ENCODE measurements at places on chromosomes 7 and 10. TPM values are rescaled to one million over a fixed set of nuclear protein-coding genes. Genes with fewer than 3 reads are reported as not detected.

ZNF789 gene
- total RNA-seq: 19.4 TPM

- H3K27ac ChIP-seq: no peak within 1 kb of the TSS
- DNase-seq: peak; percentile 64
- no peaks in the 10 kb centered on the region for H3K36me3 ChIP-seq
- H3K4me1 ChIP-seq: peaks cover 38% of the 10 kb centered on the region
- H3K27me3 ChIP-seq: peaks cover 51% of the 10 kb centered on the region
- H3K4me3 ChIP-seq: peak within 1 kb of the TSS; percentile 74
Measured at GRCh38 chr10:95290461-95291364, at the start of gene PDLIM1. PDLIM1 (minus strand) TSS chr10:95291003; CDS start chr10:95290915, 88 bp downstream.

GRCh38 chr7:139776486-139777132 lies 1.2 kb downstream of the HIPK2 start:
- peaks cover 49% of the 10 kb centered on the region for H3K4me1 ChIP-seq
- H3K36me3 ChIP-seq: peaks cover 20% of the 10 kb centered on the region
- H3K4me3 ChIP-seq: peak overlapping the region; percentile 98
- peaks cover 21% of the 10 kb centered on the region for H3K27me3 ChIP-seq

DNA sequence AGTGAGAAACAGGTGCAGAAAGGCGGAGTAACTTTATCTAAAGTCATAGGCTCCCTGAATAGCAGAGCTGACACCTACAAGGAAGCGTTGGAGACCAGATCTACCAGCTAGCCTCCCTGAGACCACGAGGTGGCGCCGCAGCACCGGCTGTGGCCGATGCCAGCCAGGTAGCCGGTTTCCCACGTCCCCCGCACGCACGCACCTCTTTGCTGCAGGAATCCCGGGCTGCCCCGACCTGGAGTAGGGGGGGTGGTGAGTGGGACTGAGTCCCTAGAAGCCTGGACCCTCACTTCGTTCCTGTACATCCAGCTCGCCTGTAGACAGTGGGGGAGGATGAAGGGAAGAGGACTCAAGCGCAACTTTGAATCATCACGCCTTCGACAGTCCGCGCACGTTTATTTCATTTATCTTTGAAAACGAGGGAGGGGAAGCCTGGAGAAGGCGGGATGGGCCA lies 3.7 kb downstream of the ELOVL3 start:
- peak overlapping the region; percentile 73 for H3K4me3 ChIP-seq
- peaks cover 59% of the 10 kb centered on the region for H3K27me3 ChIP-seq
- H3K4me1 ChIP-seq: peaks cover 29% of the 10 kb centered on the region
- no peak overlapping the region for H3K27ac ChIP-seq

DNA sequence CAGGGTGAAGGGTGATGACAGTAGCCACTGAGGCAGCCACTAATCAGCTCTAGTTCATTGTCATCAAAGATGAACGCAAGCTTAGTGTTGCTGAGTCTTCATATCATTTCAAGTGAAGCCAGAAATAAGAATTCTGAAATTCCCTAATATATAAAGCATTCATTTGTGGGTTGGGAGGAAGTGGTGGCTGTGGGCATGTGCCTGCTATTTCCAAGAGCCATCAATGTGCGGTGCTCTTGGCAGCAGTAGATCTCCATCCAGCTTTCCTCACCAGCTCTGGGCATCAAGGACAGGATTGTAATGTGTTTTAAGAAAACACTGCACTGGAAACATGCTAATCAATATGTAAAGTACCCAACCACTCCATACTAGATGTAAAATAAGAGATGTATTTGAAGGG lies 202.5 kb upstream of the AHR start:
- H3K4me3 ChIP-seq: no peak overlapping the region
- no peak overlapping the region for H3K27ac ChIP-seq
- H3K4me1 ChIP-seq: no peaks in the 10 kb centered on the region
- DNase-seq: no peak
- H3K27me3 ChIP-seq: no peaks in the 10 kb centered on the region

DNA sequence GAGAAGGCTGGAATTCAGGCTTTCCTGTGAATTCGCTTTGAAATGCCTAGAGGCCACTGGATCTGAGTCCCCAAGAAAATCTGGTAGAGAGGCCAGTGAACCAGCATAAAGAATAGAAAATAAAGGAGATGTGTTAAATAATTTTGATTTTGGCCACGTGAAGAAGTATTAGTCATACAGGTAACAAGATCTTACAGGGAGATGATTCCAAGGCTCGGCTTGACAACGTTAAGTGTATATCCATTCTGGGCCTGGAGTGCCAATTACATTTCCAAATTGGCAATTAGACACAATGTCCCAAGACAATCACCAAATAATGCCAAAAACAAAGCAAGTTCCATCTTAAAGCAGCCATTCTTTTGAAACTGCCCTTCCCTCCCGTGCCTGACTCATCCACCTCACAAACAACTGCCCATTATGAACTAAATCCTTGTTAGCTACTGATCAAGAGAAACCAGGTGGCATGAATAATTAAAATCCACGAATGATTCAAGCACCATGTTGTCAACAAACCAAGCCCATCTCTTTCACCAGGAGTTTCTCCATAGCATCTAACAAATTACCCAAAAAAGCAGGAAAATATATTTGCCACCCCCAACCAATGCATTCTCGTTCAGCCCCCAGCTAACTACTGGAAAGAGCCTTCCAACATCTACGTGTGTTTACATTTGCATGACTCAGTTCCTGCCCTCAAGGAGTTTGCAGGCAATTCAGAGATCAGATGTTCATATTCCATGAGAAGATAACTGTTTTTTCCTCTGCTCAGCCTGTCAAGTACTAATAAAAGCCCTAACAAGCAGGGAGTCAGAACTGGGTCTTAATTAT lies 8.5 kb downstream of the KCNMA1 start:
- no peak overlapping the region for H3K27ac ChIP-seq
- DNase-seq: no peak
- H3K36me3 ChIP-seq: no peaks in the 10 kb centered on the region
- peaks cover 10% of the 10 kb centered on the region for H3K27me3 ChIP-seq
- H3K4me3 ChIP-seq: no peak overlapping the region
- H3K4me1 ChIP-seq: no peaks in the 10 kb centered on the region

MRLN gene
- total RNA-seq: not detected

GRCh38 chr7:81573932-81574331 lies 195.9 kb downstream of the HGF start:
- no peaks in the 10 kb centered on the region for H3K4me1 ChIP-seq
- no peaks in the 10 kb centered on the region for H3K36me3 ChIP-seq
- DNase-seq: no peak
- H3K4me3 ChIP-seq: no peak overlapping the region
- H3K27ac ChIP-seq: no peak overlapping the region

GRCh38 chr7:94176694-94177200 lies 172.6 kb upstream of the BET1 start:
- no peak overlapping the region for H3K4me3 ChIP-seq
- no peaks in the 10 kb centered on the region for H3K36me3 ChIP-seq
- no peak for DNase-seq
- no peaks in the 10 kb centered on the region for H3K27me3 ChIP-seq
- H3K27ac ChIP-seq: no peak overlapping the region

FAM25C gene
- not detected for total RNA-seq

- H3K4me3 ChIP-seq: no peak overlapping the region
- H3K4me1 ChIP-seq: peaks cover 38% of the 10 kb centered on the region
- peaks cover 88% of the 10 kb centered on the region for H3K36me3 ChIP-seq
- DNase-seq: no peak
- H3K27me3 ChIP-seq: no peaks in the 10 kb centered on the region
- no peak overlapping the region for H3K27ac ChIP-seq
Measured at GRCh38 chr10:11272915-11273389, 255.3 kb downstream of the CELF2 start.

DNA sequence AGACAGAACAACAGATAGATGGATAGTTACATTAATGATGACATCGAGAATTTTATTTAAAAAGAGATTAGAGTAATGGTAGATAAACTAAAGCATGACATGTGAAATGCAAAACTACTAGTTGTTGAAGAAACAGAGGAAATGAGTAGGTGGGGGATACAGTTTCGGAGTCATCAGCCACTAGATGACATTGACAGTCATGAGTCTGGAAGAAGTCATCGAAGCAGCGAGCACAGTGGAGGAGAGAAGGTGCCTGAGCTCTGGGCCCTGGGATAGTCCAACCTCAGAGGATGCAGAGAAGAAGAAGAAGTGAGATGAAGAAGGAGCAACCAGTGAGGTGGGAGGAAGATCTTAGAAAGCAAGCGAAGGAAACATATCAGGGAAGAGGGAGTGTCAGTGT lies 20.2 kb upstream of the SEC61A2 start:
- peaks cover 40% of the 10 kb centered on the region for H3K36me3 ChIP-seq
- H3K27ac ChIP-seq: no peak overlapping the region
- peaks cover 16% of the 10 kb centered on the region for H3K4me1 ChIP-seq
- no peak for DNase-seq
- H3K4me3 ChIP-seq: no peak overlapping the region

SRGN gene
- 468 TPM for total RNA-seq

DNAJC12 gene
- total RNA-seq: 6.1 TPM

DNA sequence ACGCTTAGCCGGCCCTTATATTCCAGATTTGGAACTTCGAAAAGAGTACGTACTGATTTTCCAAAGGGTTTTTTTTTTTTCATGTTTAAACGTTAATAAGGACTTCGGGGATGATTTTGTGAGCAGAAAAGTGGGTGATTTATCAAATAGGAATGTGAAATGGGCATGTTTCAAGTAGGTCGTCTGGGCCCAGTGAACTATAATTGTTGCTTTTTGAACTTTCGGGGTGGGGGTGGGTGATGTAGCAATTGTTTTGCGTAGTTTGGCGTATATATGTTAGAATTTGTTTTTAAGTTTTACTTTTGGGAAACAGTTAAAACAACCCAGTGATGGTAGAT lies 299 bp upstream of the PBLD start:
- no peak for DNase-seq
- H3K27me3 ChIP-seq: no peaks in the 10 kb centered on the region
- peaks cover 53% of the 10 kb centered on the region for H3K36me3 ChIP-seq
- H3K4me3 ChIP-seq: peak overlapping the region; percentile 100
- peak overlapping the region; percentile 100 for H3K27ac ChIP-seq

DNA sequence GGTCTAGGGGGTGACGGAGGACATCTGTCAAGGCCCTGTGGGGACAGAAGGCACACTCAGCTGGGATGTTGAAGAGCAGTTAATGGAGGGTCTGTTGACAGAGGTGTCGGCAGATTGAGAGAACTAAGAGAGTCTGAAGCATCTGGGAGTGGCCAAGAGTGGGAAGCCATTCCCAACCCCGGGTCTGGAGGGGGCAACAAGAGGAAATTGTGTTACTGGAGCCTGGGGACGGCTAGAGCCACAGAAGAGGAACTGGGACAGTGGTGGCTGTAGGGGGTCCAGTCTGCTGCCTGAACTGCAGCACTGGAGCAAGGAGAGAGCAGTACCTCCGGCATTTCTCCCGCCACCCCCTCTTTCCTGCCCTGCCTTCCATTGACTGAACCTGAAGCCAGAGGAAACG lies 136.6 kb downstream of the CHN2 start:
- no peak for DNase-seq
- peaks cover 4% of the 10 kb centered on the region for H3K27me3 ChIP-seq
- H3K27ac ChIP-seq: no peak overlapping the region
- peaks cover 3% of the 10 kb centered on the region for H3K4me1 ChIP-seq

DNA sequence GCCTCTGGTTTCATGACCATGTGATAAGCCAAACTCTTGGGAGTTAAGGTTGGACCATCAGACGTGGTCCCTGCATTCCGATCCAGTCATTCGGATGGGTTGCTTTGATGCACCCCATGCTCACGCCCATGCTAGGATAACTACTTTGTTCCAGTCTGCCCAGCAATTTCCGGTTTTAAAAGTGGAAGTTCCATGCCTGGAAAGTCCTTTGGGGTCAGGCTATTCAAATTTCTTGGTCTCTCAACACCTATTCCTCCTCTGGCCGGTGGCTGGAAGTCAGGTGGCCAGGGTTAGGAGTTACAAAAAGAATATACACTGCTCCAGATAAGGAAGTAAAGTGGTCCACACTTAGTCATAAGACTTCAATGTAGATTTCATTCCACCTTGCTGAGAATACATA lies 37.7 kb upstream of the HABP2 start:
- no peak overlapping the region for H3K27ac ChIP-seq

GRCh38 chr7:42222125-42222524 lies 14.9 kb downstream of the GLI3 start:
- no peak for DNase-seq
- no peaks in the 10 kb centered on the region for H3K36me3 ChIP-seq
- H3K4me1 ChIP-seq: no peaks in the 10 kb centered on the region
- H3K4me3 ChIP-seq: no peak overlapping the region

GDF10 gene
- not detected for total RNA-seq

DNA sequence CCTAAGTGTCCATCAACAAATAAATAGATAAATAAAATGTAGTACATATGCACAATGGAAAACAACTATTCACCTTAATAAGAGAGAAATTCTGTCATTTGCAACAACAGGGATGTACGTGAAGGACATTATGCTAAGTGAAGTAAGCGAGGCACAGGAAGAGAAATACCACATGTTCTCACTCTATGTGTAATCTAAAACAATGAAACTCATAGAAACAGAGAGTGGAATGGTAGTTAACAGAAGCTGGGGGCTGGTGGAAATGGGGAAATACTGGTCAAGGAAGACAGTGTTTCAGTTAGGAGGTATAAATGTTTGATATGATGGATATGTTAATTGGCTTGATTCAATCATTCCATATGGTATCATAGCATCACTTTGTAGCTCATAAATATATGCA lies 43.1 kb downstream of the ARL4A start:
- H3K4me3 ChIP-seq: no peak overlapping the region
- peaks cover 31% of the 10 kb centered on the region for H3K4me1 ChIP-seq
- no peaks in the 10 kb centered on the region for H3K36me3 ChIP-seq
- DNase-seq: no peak
- H3K27me3 ChIP-seq: no peaks in the 10 kb centered on the region

DRGX gene
- total RNA-seq: not detected

DNA sequence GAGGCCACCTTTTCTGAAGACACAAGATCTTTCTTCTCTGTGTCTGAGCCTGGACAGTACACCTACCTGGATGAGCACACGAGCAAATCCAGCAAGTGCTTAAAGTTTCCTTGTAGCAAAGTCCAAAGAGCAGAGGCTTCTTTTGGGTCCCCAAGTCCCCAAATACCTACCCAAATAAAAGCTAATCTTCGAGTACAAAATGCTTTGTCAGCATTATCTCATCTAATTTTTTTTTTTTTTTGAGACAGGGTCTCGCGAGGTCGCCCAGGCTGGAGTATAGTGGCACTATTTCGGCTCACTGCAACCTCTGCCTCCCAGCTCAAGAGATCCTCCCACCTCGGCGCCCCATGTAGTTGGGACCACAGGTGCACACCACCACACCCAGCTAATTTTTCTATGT lies 24.6 kb downstream of the MYOF start:
- no peak overlapping the region for H3K4me3 ChIP-seq
- H3K27ac ChIP-seq: no peak overlapping the region
- peaks cover 3% of the 10 kb centered on the region for H3K36me3 ChIP-seq

ERCC6 gene
- 29.2 TPM for total RNA-seq

TMEM184A gene
- not detected for total RNA-seq

DNA sequence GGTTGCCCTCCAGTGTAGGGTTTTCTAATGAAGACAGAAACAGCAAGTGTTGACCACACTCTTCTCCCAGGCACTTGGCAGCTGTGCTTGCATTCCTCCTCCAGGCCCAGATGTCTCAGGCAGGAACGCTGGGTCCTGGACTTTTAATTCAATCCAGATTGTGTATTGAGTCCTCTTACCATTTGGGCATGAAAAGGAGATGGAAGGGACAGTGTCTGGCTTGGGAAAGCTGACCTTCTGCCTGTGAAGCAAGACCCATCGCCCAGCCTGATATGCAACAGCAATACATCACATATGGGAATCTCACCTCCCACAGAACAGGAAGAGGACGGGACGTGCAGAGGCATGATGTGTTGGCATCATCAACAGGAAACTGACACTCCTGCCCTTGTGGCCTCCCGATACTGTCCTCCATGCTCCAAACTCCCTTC lies 174.4 kb upstream of the LYZL2 start:
- H3K36me3 ChIP-seq: no peaks in the 10 kb centered on the region
- no peak overlapping the region for H3K27ac ChIP-seq
- H3K27me3 ChIP-seq: no peaks in the 10 kb centered on the region
- H3K4me1 ChIP-seq: no peaks in the 10 kb centered on the region
- no peak for DNase-seq
- no peak overlapping the region for H3K4me3 ChIP-seq

Data from activated CD4-positive, alpha-beta memory T cell treated with anti-CD3 and anti-CD28 coated beads, Interleukin-2, amount 10 ng/mL, durations not matched to agents 7 days and 5 days (primary cell).